ENCODE measurements at places on chromosomes 5 and 9. TPM values are rescaled to one million over a fixed set of nuclear protein-coding genes. Genes with fewer than 3 reads are reported as not detected.

The ANKRD33B gene
- total RNA-seq = 2.5 TPM

DNA sequence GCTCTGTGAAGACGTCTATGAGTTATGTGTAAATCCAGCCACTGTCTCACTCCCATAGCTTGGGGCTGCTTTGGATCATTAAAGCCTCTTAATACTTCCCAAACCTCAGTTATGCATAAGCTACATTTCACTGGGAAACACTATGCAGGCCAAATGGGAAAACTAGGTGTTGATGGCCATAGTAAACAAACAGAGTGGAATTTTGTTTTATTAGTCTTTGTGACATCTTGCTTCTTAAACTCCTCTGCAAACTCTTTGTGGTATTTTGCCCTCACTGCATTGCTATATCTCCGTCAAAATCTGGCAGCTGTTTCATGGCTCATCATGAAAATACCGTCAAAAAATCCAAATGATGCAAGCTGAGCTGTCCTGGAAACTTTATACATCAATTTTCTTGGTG, 167.2 kb upstream of the HMHB1 start:
- H3K27me3 ChIP-seq = no peaks in the 10 kb centered on the region
- H3K36me3 ChIP-seq = no peaks in the 10 kb centered on the region
- H3K4me3 ChIP-seq = no peak overlapping the region
- DNase-seq = no peak
- no peak overlapping the region for H3K27ac ChIP-seq

DNA sequence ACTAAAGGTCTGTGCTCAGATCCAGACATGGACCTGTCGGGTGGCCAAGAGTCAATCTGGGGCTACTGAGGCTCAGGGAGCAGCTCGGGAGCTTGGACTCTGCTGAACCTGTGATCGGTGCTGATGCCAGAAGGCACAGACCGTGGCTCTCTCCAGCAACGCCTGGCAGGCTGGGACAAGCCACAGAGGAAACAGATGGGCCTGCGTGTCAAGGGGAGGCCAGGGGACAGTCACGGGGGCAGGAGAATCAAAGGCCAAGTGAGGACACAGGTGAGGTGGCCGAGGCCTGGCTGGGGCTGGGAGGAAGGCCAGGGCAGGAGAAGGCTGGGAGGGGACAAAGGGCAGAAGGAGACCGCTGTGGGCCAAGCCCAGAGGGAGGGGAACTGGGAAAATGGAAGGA, 43.4 kb downstream of the EPB41L4B start:
- H3K27ac ChIP-seq = no peak overlapping the region
- no peaks in the 10 kb centered on the region for H3K4me1 ChIP-seq
- H3K27me3 ChIP-seq = peaks cover 6% of the 10 kb centered on the region
- no peak overlapping the region for H3K4me3 ChIP-seq

The PPP3R2 gene
- not detected for total RNA-seq

DNA sequence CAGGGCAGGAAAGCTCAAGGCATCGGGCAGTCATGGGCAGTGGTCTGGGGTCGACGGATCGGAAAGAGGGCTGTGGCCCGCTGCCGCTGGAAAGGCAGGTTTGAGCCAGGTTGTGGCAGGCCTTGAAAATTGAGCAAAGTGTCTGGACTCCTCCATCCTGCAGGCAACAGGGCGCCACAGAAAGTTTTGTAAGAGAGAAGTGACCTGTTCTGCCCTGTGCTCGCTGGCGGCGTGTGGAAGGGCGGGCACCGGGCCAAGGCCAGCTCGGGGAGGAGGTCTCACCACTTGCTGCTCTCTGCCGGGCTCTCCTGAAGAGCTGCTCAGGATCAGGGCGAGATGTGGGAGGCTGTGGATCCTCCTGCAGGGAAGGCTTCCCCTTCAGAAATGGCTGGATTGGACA, 41.4 kb upstream of the FAT2 start:
- peaks cover 21% of the 10 kb centered on the region for H3K27me3 ChIP-seq
- DNase-seq = no peak
- H3K4me1 ChIP-seq = no peaks in the 10 kb centered on the region
- H3K4me3 ChIP-seq = no peak overlapping the region
- no peaks in the 10 kb centered on the region for H3K36me3 ChIP-seq
- no peak overlapping the region for H3K27ac ChIP-seq
